Fibroblast of skin of right biceps (primary cell): ENCODE measurements at places on chromosomes 7 and 10.

GRCh38 chr7:145902123-145902522 is 214.5 kb upstream of the CNTNAP2 start:
- no peak for DNase-seq

DNA sequence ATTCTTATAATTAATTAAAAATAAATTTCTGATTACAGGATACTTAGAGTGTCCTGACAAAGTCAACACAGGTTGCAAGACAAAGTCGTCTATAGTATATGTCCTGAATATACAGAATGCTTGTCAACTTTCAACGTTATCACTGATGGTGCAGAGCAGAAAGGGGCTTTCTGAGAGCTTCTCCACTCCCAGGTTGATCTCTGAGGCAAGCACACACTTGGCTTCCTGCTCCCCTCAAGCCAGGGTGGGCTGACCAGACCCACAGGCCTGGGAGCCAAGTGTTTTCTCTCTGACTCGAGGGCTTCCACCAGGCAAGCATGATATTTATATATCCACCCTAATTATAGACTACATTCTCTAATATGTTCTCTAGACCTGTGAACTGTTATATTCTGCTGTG is 448.9 kb downstream of the SH2D4B start:
- DNase-seq = no peak

- DNase-seq = no peak
Measured at GRCh38 chr10:131848296-131848695, 52.5 kb upstream of the PPP2R2D start.

- DNase-seq = no peak
Measured at GRCh38 chr7:123292227-123292626, 92.5 kb upstream of the SLC13A1 start.

DNA sequence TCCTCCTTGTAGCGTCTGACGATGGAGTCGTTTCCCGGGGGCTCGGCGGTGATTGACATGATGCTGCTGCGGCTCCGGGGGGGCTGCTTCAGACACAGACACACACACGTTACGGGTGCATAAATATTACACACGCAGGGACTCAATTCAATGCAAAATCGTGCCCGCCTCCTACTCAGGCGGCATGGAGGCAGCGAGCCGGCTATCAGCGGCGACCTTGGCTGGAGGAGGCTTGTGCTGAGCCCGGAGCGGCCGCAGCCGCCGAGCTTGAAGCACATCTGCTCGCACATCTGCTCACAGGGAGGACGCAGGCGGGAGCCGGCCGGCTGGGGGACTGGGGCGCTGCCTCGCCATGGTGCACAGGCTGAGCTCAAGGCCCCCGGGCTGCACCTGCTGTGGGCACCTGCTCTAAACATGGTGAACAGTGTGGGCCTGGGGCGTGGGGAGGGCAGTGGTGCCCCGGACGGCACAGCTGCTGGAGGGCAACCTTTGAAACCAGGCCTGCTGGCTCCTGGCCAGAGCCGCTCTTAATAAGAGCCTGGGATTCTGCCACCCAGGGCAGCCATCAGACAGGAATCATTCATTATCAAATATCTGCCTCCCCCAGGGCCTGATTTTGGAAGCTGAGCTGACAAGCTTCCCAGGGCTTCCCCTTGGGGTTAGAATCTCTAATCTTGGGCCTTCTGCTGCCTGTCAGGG is 84.7 kb upstream of the GNA12 start:
- DNase-seq = no peak

- DNase-seq = peak; percentile 63
Measured at GRCh38 chr7:30463405-30464145, 15.0 kb downstream of the NOD1 start.

- DNase-seq = no peak
Measured at GRCh38 chr10:7181420-7181819, 229.4 kb downstream of the SFMBT2 start.

DNA sequence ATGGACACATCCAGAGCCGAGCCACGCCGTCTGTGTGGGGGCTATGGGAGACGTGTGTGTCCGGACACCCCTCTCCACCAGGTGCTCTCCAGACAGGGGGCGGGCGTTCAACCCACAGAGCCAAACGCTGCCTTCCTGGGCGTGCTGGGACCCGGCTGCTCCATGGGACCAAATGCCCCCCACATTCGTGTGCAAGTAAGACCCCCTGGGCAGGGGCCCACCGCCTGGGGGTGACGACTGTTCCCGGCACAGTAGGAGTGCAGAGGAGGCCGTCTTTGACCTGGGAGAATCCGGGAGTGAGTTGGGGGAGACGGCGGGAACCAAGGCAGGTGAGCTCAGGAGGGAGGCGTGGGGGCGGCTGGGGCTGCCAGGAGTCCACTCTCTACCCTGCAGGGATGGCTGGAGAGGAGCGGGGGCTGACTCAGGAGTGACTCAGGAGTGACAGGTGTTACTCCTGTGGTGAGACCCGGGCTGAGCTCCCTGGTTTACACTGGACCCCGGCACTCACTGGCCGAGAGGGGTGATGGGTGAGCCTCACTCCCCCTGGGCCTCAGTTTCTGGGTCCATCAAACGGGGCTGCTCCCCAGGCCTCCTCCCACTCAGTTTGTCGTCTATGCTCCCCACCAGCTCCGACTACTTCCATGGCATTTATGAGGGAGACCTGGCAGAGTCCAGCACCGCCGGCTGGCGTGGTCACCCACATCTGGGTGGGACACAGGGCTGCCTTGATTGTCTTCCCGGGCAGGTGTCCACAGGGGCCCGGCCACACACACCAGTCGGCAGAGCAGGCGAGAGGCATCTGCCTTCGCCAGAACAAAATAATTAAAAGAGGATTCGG is 95.0 kb downstream of the MICALL2 start:
- DNase-seq = no peak

DNA sequence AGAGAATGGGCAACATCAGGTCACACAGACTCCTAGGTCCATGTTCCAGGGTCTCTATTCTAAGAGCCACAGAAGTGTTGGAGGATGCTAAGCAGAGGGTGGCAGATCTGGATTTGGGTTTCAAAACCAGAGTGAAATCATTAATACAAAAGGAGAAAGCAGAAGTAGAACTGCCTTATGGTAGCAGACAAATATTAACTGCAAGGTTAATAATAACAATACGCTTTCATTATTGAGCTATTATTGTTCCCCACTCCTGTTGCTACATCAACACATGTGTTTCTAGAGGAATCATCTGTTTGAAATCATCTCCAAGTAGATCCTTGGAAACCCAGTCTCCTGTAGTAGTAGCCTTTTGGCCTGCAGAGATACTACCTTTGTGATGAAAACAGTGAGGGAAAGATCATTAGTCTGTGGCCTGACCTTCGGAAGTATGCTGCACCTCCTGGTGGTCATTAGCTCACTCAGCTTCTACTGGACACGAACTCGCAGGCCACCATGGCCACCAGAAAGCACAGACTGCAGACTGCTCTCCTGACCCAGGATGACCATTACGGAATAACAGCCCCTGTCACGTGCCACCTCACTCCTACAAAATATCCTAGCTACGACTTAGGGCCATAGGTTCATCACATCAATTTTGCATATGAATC is 84.6 kb downstream of the XPNPEP1 start:
- DNase-seq = no peak

DNA sequence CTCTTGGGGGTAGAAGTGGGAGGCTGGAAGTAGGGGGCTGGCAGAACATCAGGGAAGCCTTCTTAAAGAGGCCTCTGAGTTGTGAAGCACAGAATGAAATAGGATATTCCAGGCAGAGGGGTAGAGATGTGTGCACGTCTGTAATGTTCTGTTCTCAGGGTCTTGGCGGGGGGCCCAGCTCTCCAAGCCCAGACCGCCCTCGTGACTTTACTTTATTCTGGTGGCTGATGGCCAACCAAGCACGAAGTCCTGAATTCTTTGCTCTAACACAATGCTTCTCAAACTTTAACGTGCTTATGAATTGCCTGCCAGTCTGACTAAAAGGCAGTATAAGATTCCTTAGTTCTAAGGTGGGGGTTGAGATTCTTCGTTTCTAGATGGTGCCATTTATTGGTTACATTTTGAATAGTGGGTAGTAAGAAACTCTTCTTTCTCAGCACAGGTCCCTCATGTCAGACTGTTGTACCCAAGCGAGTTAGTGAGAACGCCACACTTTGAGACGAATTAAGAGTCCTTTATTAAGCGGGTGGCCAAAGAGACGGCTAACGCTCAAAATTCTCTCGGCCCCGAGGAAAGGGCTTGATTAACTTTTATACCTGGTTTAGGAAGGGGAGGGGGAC is 8.2 kb downstream of the PRXL2A start:
- DNase-seq = peak; percentile 57

DNA sequence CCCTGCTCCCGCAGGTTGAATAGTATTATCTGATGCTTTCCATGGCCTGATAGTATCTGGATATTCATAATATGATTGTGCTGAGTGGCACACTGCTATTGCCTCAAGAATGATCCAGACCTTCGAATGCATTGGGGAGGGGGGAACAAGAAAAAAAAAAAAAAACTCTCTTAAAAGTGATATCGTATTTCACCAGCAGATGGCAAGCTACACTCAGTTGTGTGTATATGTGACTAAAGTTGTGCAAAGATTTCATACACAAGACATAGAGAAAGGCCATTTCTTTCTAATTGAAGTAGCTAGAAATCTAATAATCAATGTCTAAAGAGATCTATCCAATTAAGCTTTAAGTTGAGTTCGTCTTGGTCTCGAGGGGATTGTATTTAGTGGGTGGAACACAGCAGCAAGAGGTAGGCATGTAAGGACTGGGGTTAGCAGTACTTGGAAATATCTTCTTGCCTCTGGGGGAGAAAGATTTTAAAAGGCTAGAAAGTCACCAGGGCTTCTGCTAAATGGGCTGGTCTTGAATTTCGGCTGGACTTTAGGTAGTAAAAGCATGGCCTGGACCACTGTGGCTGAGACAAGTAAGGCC is 15.3 kb downstream of the SFRP4 start:
- DNase-seq = peak; percentile 46

DNA sequence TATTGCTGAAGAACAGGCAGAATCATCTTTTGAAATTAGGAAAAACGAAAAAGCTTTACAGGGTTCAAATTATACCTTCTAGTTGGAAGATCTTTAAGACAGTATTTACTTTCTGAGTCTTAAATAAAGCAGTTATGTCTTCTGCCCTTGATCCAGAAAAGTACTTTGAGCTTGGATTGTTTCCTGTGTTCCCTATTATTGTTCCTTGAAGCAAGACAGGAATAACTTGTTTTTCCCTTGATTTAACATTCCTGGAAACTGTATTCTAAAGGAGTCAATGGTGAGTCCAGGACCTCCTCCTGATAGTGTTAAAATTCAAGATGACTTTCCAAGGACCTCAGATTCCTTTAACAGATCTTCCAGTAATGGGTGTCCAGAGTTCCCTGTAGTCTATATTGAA is 74.3 kb upstream of the GATA3 start:
- DNase-seq = no peak

DNA sequence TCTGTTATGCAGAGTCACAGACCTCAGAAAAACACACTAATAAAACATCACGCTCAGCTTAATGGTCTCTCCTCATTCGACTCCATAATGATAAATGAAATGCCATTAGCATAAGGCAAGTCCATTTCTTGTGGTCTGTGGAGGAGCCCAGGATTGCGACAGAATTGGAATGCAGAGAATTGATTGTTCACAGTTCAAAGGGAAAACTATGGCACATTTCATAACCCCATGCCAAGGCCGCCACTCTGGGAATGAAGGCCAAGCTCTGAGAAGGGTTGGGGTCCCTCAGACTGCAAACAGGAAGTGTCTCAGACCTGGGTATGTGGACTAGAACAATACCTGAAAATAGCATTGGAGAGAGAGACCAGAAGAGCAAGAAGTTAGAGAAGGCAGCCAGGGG is 398.9 kb downstream of the ADRA2A start:
- peak; percentile 81 for DNase-seq

DNA sequence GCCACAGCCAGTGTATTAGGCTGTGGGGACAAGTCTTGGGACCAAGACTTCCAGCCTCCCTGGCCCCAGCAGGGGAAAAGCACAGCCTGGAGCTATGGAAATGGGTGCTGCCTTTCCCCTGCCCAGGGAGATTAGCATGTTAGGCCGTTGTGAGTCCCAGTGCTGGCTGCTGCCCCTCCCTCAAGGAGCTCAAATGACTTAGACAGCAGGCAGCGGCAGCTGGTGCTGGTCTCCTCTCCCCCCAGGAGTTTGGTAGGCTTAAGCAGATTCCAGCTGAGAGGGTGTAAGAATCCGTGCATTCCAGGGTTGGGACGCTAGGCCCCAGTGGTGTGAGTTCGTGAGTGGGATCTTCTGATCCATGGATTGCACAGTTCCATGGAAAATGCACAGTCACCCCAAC is 301.5 kb upstream of the PHF14 start:
- no peak for DNase-seq

GRCh38 chr10:58179238-58179637 is 88.5 kb downstream of the IPMK start:
- no peak for DNase-seq
